Stimulated activated CD8-positive, alpha-beta memory T cell treated with anti-CD3 and anti-CD28 coated beads, Interleukin-4, amount 100 ng/mL, for 24 hours (primary cell): ENCODE measurements at places on chromosomes 4 and X.
A peak's percentile ranks its signal among the peaks of the same experiment; 100 is the strongest.

GRCh38 chrX:151631822-151632221, 63.4 kb upstream of the PRRG3 start:
- DNase-seq = no peak

DNA sequence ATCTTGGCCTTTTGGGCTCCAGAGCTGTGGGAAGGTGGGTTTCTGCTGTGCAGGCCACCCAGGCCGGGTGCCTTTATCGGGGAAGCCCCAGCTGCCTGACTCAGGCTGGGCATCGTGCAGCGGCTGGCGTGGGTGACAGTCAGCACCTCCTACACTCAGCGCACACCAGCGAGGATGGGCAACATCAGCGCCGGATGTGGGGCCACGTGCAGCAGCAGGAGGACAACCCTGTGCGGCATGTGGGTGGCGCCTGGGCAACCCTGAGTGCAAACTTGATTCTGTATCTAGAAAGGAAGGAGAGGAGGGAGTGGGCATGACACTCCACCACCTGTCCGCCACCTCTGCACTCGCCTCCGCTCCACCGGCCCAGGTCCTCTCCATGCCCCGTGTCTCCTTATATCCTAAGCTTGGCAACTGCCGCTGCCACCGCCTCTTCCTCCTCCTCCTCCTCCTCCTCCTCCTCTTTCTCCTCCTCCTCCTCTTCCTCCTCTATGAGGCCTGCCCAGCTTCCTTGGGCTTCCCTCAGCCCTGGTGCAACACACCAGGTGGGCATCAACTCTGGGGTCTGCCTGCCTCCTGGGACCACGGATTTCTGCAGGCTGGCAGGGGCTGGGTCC, 107.4 kb upstream of the AFAP1 start:
- DNase-seq = peak; percentile 34

GRCh38 chr4:129138810-129139496, 43.0 kb downstream of the C4orf33 start:
- DNase-seq = no peak

- no peak for DNase-seq
These were observed 905.2 kb downstream of the TRAM1L1 start for GRCh38 chr4:116180157-116180601.

GRCh38 chr4:57059890-57060716, 50.1 kb downstream of the IGFBP7 start:
- no peak for DNase-seq

DNA sequence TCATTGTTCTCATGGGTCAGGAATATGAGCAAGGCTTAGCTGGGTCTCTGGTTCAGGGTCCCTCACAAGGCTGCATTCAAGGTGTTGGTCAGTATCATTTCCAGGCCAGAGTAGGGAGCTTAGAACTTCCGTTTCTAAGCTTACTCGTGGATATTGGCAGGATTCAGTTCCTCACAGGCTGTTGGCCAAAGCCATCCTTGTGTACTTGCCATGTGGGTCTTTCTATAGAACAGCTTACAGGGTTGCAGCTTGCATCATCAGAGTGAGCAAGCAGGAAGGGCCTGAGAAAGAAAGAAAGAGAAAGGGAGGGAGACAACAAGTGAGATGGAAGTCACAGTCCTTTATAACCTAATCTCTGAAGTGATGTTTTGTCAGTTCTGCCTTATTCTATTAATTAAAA, 5.1 kb upstream of the LIMCH1 start:
- no peak for DNase-seq

- no peak for DNase-seq
These were observed 4.3 kb upstream of the FGG start for GRCh38 chr4:154616731-154617130.

DNA sequence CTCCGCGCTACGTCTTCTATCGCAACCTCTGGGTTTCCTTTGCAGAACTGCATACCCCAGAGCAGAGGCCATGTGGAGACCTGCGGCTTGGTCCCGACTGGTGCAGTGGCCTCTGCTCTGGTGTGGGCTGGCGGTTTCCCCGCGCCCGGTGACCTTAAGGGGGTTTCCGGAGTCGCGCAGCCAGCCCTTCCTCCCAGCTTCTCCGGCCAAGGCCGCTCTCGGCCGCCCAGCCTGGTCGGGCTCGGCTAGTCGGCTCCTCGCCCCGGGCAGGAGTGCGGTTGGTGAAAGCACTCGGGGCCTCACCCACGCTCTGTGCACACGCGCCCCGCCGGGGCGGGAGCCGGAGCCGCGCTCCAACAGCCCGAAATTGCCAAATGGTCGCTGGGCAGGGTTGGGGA, 84.9 kb downstream of the BCOR start:
- DNase-seq = no peak

- peak; percentile 28 for DNase-seq
These were observed 25.1 kb downstream of the SETD7 start for GRCh38 chr4:139530833-139531427.

- no peak for DNase-seq
These were observed 9.3 kb downstream of the AADAT start for GRCh38 chr4:170080496-170080895.

GRCh38 chrX:96820935-96821334, 62.8 kb upstream of the RPA4 start:
- no peak for DNase-seq

DNA sequence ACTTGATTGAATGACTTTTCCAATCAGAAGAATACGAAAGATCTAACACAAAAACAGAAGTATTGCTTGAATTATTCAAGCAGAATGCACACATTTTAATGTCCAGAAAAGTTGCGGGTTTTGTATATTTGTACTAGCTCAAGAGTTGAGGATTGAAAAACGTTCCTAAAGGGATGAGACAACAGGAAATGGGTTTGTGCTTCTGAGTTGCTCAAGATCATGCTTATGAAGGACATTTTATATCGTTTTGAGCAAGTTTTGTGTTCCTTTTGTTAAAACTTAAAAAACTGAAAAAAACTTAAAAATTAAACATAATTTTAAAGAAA, 353 bp upstream of the SMIM10 start:
- no peak for DNase-seq

DNA sequence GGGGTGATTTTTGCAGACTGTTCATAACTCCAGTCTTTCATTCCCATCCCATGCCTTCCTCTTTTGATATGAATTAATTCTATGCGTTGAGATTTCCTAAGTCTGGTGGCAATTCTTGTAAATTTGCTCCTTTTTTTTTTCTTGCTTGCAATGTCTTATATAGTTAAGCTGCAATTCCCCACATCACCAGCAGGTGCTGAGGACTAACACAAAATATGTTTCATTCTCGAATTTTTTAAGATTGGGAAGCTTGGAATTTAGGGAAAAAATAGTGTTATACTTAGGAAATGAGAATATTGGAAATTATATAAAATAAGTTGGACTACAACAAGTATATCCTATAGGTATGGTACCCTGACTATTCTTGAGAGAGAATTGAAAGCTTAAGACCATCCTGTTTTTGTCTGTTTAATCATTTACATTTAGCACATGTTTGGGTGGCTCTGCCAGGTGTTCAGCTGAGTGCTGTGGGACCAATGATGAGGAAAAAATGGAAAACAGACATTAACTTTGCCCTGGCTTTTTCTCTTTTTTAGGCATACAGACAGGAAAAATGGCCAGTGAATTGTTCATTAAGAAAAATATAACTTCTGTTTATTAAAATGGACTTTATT, 30.2 kb downstream of the AFF2 start:
- DNase-seq = no peak

DNA sequence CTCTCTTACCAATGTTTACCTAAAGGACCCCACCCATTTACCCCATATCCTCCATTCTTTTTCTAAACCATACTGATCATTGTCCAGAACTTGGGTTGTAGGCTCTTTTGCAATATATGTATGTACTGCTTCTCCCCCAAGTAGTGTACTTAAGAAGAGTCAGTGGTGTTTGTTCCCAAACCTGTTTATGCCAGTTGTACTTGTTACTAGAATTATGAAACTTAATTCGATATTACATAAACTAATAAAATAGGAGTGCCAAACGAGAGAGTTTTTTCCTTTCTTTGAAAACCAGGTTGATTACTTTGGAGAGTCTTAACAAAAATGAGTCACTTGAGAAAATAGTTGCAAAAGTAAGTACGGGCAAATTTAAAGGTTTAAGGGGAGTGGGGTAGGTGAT, 96.3 kb downstream of the GEMIN8 start:
- DNase-seq = no peak

GRCh38 chrX:10524578-10524977, 95.8 kb downstream of the MID1 start:
- DNase-seq = no peak

DNA sequence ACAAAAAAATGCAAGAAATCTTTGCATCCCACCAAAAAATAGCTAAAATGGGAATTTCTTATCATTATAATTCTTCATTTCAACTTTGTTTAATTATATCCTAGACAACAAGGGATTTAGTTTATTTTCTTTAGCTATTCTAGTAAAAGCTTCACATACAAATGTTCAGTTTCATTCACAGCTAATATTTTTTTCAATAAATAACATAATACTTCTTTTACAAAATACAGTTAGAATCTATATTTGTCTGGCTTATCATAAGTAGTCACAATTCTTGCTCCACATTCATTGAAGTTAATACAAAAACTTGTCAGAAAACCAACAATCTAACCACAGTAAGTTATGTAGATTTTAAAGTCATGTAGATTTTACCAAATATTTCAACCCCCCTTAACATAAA, 414.4 kb downstream of the FAT4 start:
- DNase-seq = no peak

DNA sequence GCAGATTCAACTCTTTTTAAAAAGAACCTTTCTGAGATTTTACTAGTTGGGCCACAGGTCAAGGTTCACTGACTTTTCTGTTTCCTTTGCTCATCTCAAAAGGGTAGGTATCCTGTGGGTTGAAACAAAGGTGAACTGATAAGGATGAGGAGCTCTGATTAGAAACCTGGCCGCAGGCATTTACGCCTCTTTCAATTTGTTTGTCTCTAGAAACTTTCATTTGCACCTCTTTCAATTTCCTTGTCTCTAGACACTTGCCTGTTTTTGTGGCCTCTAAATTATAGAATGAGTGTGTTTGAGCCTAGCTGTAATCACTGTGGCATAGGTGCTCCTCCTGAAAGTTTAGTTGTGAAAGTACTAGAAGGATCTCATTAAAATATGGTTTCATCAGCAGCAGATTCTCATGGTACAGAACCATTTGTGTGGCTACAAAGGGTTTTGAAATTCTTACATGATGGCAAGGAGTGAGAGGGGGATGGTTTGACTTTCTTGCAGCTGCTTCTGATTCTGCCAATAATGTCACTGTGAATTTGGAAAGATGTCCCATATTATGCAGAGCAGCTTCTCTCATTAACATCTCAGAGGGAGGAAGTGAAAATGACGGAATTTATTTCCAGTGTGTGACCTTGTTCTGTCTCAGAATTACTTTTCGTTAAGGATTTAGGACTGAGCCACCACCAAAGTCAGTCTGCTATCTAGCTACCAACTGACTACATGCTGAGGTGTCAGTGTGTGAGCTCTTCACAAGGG, 142.2 kb downstream of the SH2D1A start:
- no peak for DNase-seq

- no peak for DNase-seq
These were observed 285.3 kb upstream of the RASGEF1B start for GRCh38 chr4:81756973-81757372.

GRCh38 chr4:8296491-8296890, 26.9 kb downstream of the HTRA3 start:
- DNase-seq = no peak

- no peak for DNase-seq
These were observed 100.4 kb upstream of the PSAPL1 start for GRCh38 chr4:7535094-7535493.

DNA sequence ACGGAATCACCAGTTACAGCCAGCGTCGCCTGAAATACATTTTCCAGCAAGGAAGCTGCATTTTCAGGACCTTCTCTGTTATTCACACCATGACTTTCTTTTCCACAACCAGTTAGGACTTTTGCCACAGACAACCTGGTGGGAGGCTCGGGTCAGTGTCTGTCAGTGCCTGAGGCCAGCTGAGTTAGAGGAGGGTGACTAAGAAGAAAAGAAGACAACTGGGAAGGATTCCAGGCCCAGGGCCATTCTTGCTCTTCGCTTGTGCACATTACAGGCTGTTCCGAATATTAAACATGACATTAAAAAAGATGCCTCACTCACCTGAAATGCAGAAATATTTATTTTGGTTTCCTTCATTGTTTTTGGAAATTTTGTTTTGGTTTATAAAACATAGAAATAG, 21.4 kb upstream of the CENPU start:
- DNase-seq = no peak

DNA sequence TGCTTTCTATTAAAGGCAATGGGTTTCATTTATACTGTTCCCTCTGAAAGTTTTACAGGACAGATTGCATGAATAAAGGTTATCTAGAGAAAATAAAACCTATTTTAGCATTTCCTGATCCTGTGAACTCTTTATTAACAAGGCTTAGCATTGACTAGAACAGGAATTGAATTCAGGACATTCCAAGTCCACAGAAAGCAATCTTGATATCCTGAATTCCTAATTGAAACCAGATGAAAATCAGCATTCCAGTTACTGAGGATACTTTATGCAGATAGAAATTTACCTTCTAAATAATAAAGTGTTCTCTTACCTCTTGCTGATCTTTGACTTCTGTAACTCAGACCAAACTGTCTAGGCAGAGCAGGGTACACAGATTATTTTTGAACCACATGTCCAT, 151.4 kb downstream of the ZNF518B start:
- DNase-seq = no peak

DNA sequence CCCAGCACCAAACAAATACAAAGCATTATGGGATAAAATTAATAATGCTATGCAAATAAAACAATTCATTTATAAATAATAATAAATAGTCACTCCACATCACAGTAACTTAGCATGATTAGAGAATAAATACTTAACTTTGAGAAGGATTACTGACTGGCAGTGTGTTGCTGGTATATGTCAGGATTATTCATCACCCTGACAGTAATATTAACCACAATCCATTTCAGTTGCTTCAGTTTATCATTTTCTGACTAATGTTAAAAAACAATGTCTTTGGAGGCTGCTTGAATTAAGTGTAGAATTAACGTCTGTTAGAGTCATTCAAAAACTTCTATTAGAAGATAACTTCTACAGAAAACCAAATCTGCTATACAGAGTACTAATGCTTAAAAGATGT, 124.1 kb upstream of the MAB21L2 start:
- no peak for DNase-seq

DNA sequence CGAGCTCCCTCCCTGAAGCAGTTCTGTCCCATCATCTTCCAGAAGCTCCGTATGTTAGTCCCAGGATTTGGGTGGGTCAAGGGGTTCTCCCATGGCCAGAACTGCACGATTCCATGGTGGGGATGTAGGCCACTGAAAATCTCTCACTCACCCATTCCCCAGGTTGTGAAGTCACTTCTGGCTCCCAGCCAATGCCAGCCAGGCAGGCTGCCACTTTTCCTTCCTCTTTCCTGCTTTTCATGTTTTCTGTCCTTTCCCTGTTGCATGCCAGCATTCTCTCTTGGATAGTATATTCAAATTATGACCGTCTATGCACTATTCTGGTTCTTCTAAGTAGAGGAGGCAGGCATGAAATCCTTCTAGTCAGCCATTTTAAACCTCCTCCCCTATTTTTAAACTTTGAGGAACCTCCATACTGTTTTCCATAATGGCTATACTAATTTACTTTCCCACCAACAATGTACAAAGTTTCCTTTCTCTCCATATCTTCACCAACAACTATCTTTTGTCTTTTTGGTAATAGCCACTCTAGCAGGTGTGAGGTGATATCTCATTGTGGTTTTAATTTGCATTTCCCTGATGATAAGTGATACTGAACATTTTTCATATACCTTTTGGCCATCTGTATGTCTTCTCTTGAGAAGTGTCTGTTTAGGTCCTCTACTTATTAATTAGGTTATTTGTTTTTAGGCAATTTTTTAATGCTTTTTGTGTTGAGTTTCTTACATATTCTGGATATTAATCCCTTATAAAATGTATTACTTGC, 182.1 kb upstream of the TET2 start:
- no peak for DNase-seq

- no peak for DNase-seq
These were observed 31.6 kb downstream of the UBE2K start for GRCh38 chr4:39729557-39729956.
